Naive thymus-derived CD8-positive, alpha-beta T cell (primary cell): ENCODE measurements at places on chromosomes 2 and 18.

- DNase-seq, result no peak
These were observed 497 bp downstream of the CHRND start for GRCh38 chr2:232526372-232526941.

DNA sequence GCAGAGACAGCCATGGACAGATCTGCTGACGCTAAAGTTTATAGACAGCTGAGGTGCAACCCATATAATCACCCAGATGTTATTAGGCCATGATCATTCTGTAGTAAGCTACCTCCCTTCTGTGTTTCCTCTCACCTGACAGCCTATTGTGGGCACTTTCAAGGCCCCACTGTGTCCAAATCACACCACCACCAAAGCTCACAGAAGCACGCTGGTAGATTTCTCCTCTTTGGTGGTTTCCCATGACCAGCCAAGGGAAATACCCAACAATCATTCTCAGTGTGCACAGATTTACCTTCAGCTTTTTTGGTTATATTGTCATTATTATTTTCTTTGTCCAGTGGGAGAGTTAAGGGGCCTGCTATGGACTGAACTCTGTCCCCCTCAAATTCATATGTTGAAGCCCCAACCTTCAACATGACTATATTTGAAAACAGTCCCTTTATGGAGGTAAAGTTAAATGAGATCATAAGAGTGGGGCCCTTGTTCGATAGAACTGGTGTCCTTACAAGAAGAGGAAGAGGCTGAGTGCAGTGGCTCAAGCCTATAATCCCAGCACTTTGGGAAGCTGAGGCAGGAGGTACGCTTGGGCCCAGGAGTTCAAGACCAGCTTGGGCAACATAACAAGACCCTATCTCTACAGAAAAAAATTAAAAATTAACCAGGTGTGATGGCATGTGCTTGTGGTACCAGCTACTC, 74.0 kb upstream of the MSH6 start:
- DNase-seq, result no peak

- no peak for DNase-seq
These were observed 51.8 kb downstream of the TEX44 start for GRCh38 chr2:231644426-231644825.

DNA sequence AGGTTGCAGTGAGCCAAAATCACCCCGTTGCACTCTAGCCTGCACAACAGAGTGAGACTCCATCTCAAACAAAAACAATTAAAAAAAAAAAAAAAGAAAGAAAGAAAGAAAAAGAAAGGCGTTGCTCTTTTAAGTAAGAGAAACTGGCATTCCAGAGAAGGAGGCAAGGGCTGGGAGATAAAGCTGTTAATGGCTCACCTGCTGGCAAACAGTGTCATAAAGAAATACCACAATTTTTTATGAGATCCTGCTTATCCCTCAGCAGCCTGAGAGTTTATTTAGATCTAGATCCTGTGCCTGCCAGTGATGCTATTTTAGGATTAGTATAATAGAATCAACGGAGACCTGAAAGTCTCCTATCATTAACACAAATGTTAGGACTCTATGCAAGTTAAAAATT, 16.3 kb downstream of the SLC19A3 start:
- DNase-seq, result no peak

GRCh38 chr18:58285449-58286130, 241.6 kb downstream of the NEDD4L start:
- DNase-seq, result no peak

DNA sequence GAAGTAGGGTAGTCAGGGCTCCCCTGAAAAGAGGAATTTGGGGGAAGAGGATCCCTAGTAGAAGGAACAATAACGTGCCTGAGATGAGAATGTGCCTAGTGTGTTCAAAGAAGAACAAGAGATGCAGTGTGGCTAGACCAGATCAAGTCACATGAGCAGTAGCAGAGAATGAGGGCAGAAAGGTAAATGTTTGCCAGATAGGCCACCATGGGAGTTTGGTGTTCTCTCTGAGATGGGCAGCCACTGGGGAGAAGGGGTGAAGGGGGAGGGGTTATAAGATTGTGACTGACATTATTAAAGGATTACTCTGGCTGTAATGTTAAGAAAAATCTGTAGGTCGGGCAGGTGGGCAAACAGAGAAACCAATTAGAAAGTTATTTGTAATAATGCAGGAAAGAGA, 166.0 kb downstream of the LCLAT1 start:
- DNase-seq, result no peak

DNA sequence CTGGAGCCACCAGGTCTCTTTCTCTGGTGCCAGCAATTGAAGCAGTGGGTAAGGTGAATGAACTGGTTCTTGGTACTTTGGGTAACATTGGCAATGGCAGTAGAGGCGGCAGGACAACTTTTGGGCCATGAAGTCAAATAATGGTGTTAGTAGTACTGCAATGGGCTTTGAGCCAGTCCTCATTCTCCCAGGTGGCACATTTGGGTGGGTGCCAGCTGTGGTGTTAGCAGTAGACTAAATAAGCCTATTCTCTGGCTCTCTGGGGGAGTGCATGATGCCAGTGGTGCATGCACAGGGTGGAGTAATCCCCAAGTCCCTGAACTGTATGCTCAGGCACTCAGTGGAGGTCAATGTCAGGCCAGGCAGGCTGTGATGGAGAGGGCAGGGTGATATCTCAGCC, 120.2 kb upstream of the LRRTM4 start:
- no peak for DNase-seq

DNA sequence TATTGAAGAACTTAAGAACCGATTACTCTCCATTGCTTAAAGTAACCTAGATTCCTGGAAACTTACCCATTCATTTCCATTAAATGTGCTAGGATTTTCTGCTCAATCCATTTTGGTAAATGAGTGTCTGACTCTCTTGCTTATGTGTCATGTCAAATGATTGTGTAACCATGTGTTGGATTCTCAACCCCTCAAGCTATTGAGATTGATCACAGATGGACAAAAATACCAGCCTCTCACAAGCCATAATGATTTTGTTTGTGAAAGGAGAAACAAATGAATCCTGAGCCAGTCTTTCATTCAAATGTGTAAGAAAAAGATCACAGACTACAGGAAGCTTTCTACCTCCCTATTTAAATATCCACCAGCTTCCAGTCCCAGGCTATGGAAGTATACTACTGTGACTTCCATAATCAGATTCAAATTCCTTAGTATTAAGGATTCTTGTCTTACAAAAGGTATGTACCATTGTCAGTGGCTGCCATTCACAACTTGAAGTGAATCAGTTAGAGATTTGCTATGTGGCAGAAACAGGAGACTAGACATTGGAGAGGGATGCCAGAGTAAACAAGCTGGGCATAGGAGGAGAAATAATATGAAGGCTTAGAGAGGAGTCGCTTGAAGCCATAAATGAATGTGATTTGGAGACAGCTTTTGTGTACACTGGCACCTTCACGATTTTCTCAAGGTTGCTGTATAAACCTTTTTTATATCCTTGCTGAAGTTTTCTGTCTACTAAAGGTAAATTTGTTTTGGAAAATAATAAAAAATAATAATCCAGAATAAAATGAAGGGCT, 498.5 kb upstream of the SETBP1 start:
- no peak for DNase-seq

GRCh38 chr2:105674401-105674800, 70.3 kb upstream of the NCK2 start:
- DNase-seq, result no peak
